Chondrocyte (in vitro differentiated cells): ENCODE measurements at places on chromosomes 1 and 21.

DNA sequence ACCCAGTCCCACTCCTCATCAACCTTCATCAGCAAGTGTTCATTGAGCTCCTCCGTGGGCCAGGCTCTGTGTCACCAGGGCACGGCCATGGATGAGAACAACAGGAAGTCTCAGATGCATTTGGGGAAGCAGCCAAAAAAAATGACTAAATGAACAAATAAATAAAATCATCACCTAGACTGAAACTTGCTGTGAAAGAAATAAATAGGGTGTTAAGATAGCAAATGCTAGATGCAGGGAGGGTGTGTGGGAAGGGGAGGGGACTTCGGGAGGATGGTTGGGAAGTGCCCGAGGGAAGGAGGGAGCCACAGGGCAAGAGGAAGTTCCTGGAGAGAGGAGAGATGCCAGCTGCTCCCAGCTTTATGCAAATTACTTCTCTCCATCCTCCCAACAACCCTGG lies 696.7 kb downstream of the PTPRU start:
- DNase-seq: no peak

DNA sequence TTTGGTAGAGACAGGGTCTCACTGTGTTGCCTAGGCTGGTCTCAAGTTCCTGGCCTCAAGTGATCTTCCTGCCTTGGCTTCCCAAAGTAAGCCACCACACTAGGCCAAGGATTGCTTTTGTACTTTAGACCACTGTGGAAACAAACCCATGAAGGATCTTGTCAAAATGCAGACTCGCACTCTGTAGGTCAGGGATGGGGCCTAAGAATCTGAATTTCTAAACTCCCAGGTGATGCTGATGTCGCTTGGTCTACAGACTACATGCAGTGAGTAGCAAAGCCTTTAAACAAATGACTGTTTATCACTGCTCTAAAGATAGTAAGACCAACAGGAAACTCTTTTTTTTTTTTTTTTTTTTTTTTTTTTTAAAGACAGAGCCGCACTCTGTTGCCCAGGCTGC lies 54.1 kb upstream of the MUTYH start:
- DNase-seq: no peak

DNA sequence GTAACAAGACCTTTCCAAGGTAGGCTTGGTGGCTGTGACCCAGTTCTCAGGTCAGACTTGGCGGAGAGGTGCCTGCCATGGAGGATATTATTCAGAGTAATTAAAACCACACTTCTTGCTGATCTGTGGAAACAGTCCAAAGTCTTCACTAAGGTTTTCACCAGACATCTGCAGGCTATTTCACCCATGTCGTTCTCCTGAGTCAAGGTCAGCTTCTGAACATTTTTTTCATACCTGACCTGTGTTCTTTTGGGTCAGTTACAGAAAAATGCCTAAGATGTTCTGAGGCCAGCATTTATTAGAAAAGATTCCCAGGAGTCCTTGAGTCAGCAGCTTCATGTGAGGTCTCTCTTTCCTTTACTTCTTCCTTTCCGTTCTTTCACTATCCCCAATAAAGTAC lies 54.9 kb downstream of the RGL1 start:
- no peak for DNase-seq

DNA sequence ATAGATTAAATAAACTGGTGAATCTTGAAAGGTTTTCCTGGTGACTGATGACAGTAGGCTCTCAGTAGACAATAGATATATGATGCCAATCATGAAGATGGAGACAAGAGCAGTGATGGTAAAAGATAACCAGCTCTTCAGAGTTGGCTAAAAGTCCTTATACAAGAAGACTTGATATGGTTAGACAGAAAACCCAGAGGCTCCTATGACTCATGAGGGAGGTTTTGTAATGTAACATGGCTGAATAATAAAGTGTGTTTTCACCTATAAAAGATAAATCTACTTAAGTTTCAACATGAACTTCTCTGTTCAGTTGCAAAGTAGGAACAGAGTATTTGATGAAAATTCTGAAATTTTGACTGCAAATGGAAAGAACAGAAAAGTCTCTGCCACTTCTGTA lies 12.7 kb upstream of the CRNN start:
- DNase-seq: no peak

DNA sequence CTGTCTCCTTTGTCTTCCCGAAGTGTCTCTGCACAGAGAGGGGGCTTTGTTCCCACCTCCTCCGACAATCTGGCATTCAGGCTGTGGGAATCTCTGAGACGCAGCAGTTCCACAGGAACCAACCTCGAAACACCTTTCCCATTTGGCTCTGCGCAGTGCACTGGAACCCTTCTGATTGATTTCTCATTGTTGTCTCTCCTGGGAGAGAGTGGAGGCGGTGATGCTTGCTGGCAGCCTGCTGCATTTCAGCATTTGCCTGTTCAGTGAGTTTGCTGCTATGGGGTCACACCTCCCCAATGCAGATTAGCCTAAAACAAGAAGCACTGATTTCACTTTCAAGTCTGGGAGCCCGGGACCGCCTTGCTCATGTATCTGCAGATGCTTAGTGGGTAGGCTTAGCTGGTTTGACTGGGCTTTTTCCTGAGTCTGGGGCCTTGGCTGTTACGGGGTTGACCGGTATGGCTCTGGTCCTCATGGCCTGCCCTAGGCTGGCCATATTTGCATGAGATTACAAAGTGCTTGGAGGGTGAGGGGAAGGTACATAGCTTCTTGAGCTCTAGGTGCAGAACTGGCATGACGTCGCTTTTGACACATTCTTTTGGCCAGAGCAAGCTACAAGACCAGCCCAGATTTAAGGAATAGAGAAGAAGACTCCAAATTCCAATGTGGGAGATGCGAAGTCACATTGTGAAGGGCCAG lies 695.3 kb downstream of the PTPRU start:
- DNase-seq: no peak

DNA sequence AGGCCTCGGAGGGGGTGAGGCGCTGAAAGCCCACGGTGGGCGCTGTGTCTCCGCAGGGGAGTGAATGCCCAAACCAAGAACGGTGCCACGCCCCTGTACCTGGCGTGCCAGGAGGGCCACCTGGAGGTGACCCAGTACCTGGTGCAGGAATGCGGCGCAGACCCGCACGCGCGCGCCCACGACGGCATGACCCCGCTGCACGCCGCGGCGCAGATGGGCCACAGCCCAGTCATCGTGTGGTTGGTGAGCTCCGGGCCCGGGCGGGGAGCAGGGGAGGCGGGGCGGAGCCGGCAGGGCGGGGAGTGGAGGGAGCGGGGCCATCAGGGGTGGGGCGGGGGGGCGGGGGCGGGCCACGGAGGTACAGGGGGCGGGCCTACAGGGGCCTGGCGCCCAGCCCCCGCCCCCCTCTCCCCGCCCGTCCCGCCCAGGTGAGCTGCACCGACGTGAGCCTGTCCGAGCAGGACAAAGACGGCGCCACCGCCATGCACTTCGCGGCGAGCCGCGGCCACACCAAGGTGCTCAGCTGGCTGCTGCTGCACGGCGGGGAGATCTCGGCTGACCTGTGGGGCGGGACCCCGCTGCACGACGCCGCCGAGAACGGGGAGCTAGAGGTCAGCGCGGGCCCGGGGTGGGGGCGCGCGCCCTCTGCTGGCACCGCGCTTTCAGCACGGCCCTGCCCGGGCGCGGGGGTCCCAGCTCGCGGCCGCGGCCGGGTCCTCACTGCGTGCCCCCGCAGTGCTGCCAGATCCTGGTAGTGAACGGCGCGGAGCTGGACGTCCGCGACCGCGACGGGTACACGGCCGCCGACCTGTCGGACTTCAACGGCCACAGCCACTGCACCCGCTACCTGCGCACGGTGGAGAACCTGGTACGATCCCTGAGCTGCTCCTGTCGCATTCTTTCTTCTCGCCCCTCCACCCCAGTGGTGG lies 15.9 kb downstream of the ESPN start:
- DNase-seq: peak; percentile 86

GRCh38 chr1:154490317-154490716 lies 11.7 kb upstream of the TDRD10 start:
- DNase-seq: no peak

GRCh38 chr1:169483500-169483966 lies 2.2 kb downstream of the SLC19A2 start:
- no peak for DNase-seq

- DNase-seq: no peak
Measured at GRCh38 chr1:87743256-87743655, 414.6 kb downstream of the LMO4 start.

GRCh38 chr21:37079211-37079824 lies 6.3 kb downstream of the TTC3 start:
- no peak for DNase-seq

GRCh38 chr1:30700528-30701257 lies 22.7 kb downstream of the MATN1 start:
- DNase-seq: no peak

- DNase-seq: no peak
Measured at GRCh38 chr1:59903141-59903754, 23.3 kb downstream of the CYP2J2 start.

GRCh38 chr1:111570781-111571181 lies 48.8 kb upstream of the RAP1A start:
- no peak for DNase-seq

DNA sequence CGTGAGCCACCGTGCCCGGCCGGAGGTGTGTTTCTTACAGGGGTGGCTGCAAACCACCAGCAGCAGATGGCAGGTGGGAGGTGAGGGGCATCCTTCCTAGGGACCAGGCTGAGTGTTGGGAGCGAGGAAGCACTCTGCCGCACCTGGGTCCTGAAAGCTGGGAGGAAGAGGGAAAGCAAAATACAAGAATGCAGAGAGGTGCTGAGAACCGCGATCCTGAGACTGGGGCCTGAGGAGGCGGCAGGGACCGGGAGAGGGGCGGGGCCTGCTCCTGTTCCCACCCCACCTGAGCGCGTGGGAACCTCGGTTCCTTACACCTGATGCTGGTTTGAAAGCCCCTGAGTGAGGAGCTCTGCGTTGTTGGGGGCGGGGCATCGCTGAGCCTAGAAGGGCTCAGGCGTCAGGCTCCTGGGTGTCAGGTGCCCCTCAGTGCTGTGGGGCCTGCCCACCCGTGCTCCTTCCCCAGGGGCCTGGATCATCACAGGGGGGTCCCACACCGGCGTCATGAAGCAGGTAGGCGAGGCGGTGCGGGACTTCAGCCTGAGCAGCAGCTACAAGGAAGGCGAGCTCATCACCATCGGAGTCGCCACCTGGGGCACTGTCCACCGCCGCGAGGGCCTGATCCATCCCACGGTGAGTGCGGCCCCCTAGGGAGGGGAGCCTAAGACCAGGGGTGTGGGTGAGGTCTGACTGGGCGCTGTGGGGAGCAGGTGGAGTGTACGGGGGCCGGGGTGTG lies 15.5 kb downstream of the TRPM2 start:
- DNase-seq: peak; percentile 90

DNA sequence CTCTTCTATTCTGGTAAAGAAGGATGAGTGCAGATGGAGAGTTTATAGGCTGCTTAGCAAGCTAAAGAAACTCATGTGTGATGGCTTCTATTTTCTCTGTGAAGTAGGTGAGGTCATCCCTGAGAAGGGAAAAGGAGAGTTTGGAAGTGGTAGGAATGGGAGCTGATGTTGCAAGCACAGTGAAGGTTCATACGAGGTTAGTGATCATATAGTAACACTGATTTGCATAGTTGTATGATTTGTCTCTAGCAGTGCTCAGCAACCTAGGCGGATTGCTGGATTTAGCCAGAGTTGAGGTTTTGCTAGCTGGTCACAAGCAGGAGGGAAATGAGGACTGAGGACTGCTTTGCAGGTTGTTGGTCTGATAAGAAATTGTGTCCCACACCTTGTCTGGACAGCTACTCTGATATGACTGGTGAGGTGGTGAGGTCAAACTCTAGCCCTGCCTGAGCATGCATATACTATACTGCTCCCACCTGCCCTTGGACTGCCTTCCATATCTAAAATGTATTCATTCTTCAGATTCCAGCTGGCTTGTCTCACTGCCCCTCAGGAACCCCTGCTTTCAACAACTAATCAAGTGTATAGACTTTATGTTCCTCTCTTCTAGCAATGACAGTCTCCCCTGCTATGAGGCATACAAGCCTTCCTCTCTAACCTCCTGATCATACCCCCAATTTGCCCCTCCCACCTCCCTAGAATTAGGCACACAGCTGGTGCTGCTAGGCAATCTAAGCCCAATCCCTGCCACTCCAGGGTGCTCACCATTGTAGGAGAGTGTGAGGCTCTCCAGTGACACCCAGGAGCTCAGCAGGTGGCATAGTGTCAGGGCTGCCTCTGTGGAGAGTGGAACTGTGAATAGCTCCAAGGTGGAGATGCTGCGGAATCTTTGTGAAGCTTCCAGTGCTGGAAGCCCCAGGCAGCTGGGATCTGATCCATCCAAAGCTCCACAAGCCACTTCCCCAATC lies 18.5 kb downstream of the LRRC41 start:
- no peak for DNase-seq

GRCh38 chr1:16612332-16613172 lies 812 bp downstream of the NBPF1 start:
- peak; percentile 98 for DNase-seq

DNA sequence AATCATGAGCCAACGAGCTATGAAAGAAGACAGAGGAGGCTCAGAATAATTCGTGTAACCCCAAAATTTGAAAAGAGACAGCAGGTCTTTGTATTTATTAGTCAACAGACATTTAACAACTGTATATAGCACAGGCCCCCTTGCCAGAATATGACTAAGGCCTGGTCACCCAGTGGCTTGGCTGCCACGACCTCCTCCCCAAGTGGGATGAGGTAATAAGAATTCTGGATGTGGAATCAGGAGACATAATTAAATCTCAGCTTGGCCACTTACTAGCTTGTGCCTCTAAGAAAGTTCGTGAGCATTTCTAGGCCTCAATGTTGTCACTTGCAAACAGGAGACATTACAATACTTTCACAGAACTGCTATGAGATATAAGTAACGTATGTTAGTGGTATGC lies 134.2 kb upstream of the TNFSF4 start:
- no peak for DNase-seq

- DNase-seq: no peak
Measured at GRCh38 chr21:23016617-23017016, 2018.4 kb downstream of the NCAM2 start.

DNA sequence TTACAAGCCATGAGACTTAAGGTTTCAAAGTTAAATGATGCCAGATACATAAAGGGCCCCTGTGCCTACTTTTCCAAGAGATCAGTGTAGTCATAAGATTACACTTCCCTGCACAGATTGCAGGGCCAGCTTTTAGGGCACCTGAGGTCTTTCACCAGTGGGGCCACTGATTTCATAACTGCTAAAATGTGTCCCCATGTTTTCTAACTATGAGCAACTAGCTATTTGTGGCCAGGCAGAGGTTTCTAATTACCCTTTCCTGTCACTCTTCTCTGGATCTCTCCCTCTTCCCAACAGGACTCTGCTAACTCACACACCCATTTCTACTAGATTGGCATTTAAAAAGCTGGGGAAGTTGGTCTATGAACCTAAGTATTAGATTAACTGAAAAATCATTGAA lies 207.1 kb upstream of the SGIP1 start:
- no peak for DNase-seq

DNA sequence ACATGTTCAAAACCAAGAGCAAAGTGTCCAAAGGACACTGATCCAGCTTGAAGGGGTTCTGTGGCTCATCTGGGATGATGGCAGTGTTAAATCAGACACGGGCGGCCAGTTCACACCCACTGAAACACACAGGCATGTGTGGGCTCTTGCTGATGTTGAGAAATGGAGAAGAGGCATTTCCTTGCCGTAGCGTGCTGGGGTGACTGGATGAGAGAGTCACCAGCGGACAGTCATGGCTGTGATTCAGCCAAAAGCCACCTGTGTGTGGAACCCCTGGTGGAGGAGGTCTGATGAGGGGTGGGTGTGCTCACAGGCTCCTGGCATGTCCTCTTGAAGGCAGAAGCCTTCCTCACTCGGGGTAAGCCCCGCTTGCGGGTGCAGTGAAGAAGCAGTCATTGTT lies 7.2 kb downstream of the C1orf35 start:
- DNase-seq: peak; percentile 47
